CD4-positive, alpha-beta T cell treated with Interleukin-21 for 1 hour (primary cell): ENCODE measurements at places on chromosomes 4 and X.
A peak's percentile ranks its signal among the peaks of the same experiment; 100 is the strongest.

DNA sequence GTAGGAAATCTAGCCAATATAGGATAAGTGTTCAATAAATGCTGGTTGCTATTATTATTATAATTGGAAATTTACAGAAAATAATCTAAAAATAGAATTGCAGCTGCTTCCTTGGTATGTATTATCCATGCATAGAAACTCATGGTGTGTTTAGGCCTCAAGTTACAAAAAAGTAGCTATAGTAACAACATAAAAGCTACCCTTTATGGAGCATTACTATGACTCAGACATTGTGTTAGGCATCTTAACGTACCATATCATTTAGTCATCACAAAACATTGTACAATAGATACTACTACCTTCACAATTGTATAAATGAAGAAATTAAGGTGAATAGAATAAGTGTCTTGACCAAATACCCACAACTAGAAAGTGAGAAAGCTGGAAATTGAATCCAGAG lies 126.9 kb upstream of the NRK start:
- no peak for DNase-seq

- no peak for DNase-seq
Measured at GRCh38 chr4:31069151-31069550, 349.0 kb downstream of the PCDH7 start.

- peak; percentile 44 for DNase-seq
Measured at GRCh38 chr4:148443512-148444295, 1.5 kb upstream of the NR3C2 start.

DNA sequence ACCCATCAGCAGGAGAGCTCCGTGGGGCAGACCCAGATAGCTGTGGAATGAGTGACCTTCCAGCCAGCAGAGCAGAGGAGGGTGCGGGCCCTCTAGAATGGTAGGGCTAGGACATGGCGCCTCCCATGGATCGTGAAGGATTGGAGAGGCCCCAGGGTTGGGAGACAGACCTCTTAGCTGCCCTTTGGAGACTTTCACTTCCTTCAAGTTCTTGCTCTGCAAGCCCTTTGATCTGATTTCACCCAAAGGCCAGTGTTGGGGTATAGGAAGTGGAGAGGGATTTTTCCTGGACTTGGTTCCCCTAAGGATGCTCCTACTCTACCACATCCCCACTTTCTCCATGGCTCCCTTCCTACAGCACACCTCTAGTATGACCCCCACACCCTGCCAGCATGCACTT lies 3.0 kb downstream of the SASH3 start:
- DNase-seq = no peak

GRCh38 chr4:76208005-76208765 lies 5.4 kb downstream of the SCARB2 start:
- DNase-seq = no peak

- DNase-seq = no peak
Measured at GRCh38 chr4:105215609-105216313, 69.1 kb downstream of the TET2 start.

DNA sequence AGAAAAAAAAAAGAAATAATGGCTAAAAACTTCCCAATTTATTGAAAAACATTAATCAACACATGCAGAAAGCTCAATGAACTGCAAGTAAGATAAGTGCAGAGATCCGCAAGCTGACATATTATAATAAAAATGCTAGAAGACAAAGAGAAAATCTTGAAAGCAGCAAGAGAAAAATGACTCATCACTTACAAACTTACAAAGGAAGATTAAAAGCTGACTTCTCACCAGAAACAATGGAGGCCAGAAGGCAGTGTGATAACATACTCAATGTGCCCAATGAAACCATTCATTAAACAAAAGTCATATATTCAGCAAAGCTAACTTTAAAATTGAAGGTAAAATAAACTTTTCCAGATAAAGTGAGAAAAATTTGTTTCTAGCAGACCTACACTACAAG lies 7.3 kb upstream of the BRWD3 start:
- DNase-seq = no peak

DNA sequence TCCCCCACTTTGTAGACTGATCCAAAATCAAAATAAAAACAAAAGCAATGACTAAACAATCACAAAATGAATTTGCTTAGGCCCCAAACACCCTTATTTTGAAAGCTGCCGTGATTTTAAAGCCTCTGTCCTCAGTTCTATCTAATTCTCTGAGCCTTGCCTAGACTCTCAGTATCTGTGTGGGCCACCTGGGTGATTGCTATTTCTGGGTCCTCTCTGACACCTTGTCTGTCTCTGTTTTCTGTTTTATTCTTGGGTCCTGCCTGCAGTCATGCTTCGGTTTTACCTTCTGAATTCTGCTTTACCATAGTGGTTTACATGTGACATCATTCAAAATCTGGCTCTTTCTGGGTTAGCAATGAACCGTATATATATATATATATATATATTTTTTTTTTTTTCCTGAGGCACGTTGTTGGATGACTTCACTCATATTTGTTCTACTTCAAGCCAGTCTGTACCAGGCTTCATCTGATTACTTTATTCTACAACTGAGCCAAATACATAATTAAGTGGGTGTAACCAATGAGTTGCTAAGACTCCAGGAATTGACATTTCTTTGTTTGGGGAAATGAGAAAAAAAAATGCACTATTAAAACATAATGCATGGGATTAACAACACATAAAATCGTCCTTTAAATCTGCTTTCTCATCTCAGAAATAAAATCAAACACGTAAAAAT lies 710.7 kb upstream of the SLIT2 start:
- DNase-seq = no peak

DNA sequence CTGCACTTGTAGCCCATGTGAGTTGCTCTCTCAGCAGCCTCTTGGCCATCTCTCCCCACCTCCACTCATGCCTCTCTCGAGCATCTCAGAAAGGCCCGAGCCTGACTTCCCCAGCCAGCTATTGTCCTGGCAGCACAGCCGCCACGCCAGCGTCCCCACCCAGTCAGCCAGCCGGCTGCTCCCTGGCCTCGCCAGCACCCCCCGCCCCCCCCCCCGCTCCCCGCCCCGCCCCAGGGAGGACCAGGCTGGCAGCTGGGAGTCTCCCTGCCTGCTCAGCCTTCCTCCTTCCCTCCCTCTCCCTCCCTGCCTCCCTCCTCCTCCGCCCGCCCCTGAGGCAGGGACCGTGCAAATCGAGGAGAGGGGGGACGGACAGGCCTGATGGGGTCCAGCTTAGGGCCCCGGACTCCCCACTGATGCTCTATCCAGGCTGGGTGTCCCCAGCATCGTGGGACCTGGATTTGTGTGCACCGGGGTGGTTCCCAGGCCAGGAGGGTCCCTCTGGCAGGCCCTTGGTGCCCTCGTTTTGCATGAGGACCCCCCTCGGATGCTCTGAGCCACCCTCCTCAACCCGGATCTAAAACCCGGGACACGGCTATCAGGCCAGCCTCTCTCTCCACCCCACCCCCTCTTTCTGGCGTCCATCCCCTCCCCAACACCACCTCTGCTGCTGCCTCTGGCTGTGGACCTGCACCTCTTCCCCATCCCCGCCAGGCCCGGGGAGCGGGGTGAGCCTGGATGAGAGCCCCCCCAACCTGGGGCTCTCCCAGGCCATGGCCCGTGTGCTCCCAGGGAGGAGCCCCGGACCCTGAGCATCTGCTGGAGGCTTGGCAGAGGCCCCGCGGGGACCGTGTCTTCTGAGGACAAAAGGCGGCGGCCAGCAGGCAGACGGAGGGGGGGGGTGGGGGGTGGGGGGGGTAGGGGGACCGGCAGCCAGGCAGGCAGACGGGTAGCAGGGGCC lies at the start of gene GPR173:
TSS of gene GPR173 (plus strand) at position 621 of the 958 bp plus-strand sequence. CDS start 27,833 bp downstream, outside the sequence.
- no peak for DNase-seq

DNA sequence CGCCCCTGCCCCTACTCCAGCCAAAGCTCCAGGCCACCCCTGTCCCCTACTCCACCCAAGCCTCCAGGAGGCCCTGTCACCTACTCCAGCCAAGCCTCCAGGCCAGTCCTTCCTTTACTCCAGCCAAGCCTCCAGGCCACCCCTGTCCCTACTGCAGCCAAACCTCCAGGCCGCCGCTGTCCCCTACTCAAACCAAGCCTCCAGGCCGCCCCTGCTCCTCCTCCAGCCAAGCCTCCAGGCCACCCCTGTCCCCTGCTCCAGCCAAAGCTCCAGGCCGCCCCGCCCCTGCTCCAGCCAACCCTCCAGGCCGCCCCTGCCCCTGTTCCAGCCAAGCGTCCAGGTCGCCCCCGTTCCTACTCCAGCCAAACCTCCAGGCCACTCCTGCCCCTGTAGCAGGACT lies 5.1 kb upstream of the ASMT start:
- DNase-seq = no peak

DNA sequence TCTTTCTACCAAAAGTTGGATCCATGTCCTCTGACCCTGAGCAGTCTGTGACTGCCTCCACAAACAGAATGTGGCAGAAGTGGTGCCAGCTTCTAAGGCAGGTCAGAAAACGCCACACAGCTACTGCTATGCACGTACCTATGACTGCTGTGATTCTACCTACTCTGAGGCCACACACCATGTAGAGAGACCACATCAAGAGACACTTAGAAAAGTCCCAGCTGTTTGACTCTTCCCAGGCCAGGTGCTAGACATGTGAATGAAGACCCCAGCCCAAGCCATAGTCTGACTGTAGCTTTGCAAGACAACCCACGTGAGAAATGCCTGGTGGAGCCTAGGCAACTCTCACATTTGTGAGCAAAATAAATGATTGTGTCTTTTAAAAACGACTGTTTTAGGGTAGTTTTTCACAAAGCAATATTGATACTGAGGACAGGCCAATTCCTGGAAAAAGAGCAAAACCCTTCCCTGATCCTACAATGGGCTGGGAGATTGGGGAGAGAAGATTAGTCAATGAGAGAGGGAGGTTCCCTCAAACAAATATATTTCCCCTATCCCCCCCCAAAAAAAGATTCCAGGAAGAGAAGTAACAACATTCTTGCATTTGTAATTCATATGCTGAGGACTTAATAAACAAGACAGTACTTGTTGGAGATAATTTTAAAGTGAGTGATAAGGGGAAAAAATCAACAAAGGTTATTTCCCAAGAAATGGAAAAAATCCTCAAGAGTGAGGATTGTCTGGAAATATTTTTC lies 33.3 kb downstream of the FRYL start:
- peak; percentile 7 for DNase-seq

DNA sequence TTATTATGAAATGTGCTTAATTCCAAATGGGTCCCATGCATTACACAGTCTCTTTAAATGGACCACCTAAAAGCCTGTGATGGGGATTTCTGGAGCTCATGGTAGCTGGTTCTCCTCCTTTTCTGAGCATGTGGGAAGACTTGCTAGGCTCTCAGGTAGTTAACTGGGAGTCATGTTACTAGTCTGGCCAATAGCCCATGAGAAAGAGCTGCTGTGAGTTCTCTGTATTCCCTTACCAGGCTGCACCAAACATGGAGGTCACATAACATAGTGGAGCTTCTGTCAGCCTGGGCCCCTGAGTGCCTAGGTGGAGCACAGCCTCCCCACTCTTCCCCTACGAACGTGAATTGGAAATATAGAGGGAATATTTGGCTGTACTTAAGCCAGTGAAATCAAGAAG lies 198.4 kb downstream of the MAML3 start:
- DNase-seq = no peak

- DNase-seq = peak; percentile 80
Measured at GRCh38 chrX:153953342-153953830, 8.9 kb upstream of the RENBP start.

DNA sequence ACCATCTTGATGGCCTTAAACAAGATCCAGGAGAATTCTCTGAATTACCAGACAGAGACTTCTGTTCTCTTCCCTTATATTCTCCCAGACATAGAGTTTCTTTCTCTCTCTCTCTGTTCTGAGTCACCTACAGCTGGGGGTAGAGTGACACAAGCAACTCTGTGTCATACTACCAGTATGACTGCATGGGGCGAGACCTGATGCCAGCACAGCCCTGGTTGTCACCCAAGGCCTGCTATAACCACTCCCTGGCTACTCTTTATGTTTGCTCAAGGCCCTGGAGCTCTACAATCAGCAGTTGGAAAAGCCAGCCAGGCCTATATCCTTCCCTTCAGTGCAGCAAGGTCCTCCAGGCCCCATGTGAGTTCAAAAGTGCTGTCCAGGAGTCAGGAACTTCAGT lies 114.2 kb upstream of the TENT5D start:
- no peak for DNase-seq

- DNase-seq = no peak
Measured at GRCh38 chrX:120499301-120500072, 30.4 kb upstream of the LAMP2 start.
